Activated CD4-positive, alpha-beta T cell treated with anti-CD3 and anti-CD28 coated beads, Interleukin-2, amount 10 ng/mL, durations not matched to agents 7 days and 5 days (primary cell): ENCODE measurements at places on chromosomes 6 and 20. TPM values are rescaled to one million over a fixed set of nuclear protein-coding genes. Genes with fewer than 3 reads are reported as not detected.

The PCSK2 gene
- not detected for total RNA-seq

DNA sequence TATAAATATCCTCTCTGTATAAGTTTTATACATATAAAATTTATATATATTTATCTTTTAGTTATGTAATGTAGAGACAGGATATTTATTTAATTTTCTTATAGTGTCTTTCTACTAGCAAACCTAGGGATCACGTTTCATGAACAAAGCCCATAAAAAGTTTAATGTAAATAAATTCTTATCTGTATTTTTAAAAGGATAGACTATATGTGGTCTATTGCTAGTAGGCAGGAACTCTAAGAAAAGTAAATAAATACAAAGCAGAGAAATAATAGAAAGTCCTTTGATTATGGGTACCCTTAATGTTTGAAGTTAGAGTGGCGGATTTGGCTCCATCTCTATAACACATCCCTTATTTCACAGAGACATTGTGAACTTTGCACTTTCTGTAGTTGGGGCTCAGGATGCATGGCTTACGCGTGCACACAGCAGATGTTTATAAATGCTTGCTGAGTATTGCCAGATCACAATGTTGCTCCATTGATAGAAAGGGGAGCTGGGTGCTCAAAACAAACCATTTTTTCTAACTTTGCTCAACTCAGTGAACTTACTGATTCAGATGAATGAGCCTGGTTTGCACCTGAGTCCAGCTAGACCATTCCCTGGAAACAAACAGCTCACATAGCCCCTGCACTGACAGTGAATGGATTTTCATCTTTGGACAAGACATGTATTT, 179.1 kb downstream of the SYNE1 start:
- H3K27ac ChIP-seq, result no peak overlapping the region
- H3K4me3 ChIP-seq, result no peak overlapping the region
- no peak for DNase-seq

DNA sequence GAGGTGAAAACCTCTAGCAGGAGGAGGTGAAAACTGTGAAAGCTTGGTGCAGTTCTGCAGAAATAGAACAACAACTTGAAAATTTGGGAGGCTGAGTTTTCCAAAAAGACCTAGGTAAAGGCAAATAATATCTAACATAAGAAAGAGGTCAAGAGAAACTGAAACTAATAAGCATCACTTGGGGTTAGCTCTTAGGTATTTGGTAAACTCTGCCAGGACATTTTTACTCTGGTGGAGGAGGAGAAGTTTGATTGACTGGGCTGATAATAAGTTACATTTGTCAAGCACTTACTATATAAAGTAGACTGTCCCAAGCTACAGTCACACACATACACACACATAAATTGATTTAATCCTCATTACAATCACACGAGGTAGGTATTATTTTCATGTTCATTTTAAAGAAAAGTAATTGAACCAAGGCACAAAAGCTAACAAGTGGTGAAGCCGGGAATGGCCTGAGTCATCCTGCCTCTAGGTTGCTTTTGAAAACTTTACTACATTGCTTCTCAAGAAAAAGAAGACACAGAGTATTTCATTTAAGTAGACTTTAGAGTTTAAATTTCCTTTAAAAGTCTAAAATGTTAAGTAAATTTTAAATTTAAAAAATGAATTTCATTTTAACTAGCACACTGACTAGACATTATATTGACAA, 275.5 kb downstream of the PTPRK start:
- H3K27ac ChIP-seq, result no peak overlapping the region
- no peaks in the 10 kb centered on the region for H3K27me3 ChIP-seq
- H3K36me3 ChIP-seq, result peaks cover 5% of the 10 kb centered on the region
- DNase-seq, result no peak
- no peak overlapping the region for H3K4me3 ChIP-seq

GRCh38 chr20:16167423-16168130, 405.7 kb downstream of the KIF16B start:
- no peak for DNase-seq
- no peaks in the 10 kb centered on the region for H3K4me1 ChIP-seq
- no peak overlapping the region for H3K27ac ChIP-seq
- no peaks in the 10 kb centered on the region for H3K27me3 ChIP-seq
- H3K4me3 ChIP-seq, result no peak overlapping the region

- no peak overlapping the region for H3K4me3 ChIP-seq
- peak overlapping the region; percentile 75 for H3K27ac ChIP-seq
- no peaks in the 10 kb centered on the region for H3K27me3 ChIP-seq
- DNase-seq, result no peak
- H3K36me3 ChIP-seq, result peaks cover 45% of the 10 kb centered on the region
Observed at GRCh38 chr6:17687136-17687535, 19.6 kb downstream of the NUP153 start.

The GNAS-AS1 gene
- total RNA-seq, result 0.96 TPM
